Ascending aorta (tissue), 2 donors: ENCODE measurements at places on chromosomes 4 and X. TPM values are rescaled to one million over a fixed set of nuclear protein-coding genes. Genes with fewer than 3 reads are reported as not detected.

USP51 gene
- total RNA-seq, result 9.0 TPM

CFAP299 gene
- not detected for total RNA-seq

C4orf36 gene
- not detected for total RNA-seq

NALF2 gene
- total RNA-seq, result 0.43 TPM

RASSF6 gene
- total RNA-seq, result 1.4 TPM

TKTL2 gene
- not detected for total RNA-seq

GBA3 gene
- not detected for total RNA-seq
